ENCODE measurements at places on chromosomes 3 and 15. TPM values are rescaled to one million over a fixed set of nuclear protein-coding genes. Genes with fewer than 3 reads are reported as not detected.

NXPE3 gene
- total RNA-seq: 23.0 TPM

RTP4 gene
- 1.2 TPM for total RNA-seq

ZBED2 gene
- total RNA-seq: not detected

LRRK1 gene
- 5.3 TPM for total RNA-seq

CTXN2 gene
- total RNA-seq: 2.0 TPM

TRPM1 gene
- 0.10 TPM for total RNA-seq

CCR8 gene
- total RNA-seq: not detected

SERINC4 gene
- total RNA-seq: not detected

RPS27L gene
- 86.2 TPM for total RNA-seq

- no peak for DNase-seq
Measured at GRCh38 chr15:36958606-36959005, 141.7 kb downstream of the MEIS2 start.

DNA sequence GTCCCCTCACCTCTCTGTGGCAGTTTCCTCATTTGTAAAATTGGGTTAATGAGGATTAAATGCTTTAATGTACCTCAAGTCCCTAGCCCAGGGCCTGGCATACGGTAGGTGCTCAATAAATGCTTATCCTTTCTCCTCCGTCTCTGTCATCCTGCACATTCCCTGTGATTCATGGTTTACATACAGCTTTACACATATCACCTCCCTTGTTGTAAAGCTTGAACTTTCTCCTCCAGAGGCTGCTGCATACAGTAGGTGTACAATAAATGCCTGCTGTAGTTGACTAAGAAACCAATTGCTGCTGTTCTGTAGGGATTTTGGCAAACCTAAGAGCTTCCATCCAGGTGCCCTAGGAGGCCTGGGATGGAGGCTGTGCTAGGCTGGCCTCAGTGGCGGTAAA, 1.5 kb upstream of the CSPG4 start:
- DNase-seq: no peak

- no peak for DNase-seq
Measured at GRCh38 chr3:178706411-178706810, 170.2 kb downstream of the KCNMB2 start.

DNA sequence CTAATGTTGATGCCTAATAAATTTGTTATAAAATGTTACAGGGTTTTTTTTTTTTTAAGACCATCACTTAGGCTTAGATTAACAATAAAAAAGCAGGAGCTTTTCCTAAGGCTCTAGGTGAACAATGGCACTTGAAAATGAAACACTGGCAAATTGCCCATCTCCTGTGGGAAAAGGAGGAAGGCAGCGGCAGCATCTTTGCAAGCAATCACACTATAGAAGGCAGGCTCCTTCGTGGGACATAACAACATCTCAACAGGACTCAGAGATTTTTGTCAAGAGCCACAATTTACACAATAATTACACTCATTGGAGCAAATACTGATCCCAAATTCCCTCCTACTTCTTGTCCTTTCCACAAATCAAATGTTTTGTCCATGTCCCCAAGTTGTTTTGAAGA, 646.7 kb downstream of the ROBO2 start:
- peak; percentile 85 for DNase-seq

DNA sequence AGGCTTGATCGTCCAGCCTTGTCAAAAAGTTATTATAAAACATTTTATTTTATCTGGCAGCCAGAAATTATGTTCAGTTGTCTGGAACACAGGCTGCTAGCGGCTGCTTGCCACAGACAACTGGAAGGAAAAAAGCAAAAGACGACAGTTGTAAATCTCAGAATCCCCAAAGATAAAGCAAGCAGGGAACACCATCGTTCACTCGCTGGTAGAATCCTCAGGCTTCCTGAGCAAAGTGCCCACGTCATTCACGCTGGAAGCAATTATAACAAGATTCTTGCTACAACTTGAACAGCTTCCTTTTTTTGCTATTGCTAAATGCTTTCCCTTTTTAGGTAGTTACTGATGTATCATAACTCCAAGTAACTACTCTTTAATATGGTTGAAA, 33.6 kb downstream of the ADAMTS17 start:
- peak; percentile 50 for DNase-seq

DNA sequence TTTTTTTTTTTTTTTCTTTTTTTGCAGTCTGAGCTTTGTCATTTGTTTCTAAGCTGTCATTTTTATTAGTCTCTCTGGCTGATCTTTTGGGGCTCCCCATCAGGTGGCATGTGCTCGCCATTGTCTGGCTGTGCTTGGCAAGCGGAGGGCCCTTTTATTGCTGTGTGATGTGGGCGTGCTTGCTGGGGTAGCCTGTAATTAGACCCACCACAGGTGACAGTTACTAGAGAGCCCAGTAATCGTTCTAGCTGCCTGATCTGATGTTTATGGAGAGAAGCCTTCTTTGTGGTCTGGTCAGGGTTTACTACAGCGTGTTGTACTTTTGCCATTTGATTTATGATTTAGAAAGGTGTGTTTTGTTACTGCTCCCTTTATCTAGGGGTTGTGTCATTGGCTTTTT, 179.9 kb downstream of the MCTP2 start:
- no peak for DNase-seq

GRCh38 chr3:45623846-45624245, 29.3 kb downstream of the LIMD1 start:
- no peak for DNase-seq

GRCh38 chr3:48692551-48692950, 6.8 kb upstream of the NCKIPSD start:
- no peak for DNase-seq

- no peak for DNase-seq
Measured at GRCh38 chr3:22399566-22399965, 648.6 kb upstream of the ZNF385D start.

- DNase-seq: no peak
Measured at GRCh38 chr3:42804831-42805132, 492 bp upstream of the HIGD1A start.

DNA sequence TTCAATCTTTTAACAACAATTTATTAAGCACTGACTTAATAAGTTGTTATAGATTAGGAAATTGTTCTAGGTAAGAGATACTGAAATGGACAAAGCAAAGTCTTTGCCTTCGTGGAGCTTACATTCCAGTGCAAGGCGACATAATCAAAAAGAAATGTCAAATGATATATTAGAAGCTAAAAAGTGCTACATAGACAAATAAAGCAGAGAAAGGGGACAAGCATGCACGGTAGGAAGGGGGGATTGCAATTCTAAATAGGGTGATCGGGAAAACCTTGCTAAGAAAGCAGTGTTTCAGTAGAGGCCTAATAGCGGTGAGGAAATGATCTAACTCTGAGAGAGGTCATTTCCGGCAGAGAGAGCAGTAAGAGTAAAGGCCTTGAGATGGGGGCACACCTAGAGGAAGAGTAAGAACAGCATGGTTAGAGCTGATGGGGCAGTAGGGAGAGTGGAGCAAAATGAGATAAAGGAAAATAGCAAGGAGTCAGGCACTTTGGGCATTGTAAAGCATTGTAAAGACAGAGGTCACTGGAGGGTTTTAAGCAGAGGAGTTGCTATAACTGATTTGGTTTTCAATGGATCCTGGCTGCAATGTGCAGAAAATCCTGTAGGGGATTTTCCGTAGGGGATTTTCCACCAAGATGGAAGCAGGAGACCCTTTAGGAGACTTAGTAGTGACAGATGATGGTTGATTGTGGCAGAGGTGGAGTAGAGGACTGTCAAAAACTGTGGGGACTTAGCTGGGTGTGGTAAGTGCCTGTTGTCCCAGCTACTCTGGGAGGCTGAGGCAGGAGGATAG, 71.7 kb upstream of the CFAP20DC start:
- no peak for DNase-seq

- no peak for DNase-seq
Measured at GRCh38 chr3:61841111-61841845, 279.9 kb downstream of the PTPRG start.

DNA sequence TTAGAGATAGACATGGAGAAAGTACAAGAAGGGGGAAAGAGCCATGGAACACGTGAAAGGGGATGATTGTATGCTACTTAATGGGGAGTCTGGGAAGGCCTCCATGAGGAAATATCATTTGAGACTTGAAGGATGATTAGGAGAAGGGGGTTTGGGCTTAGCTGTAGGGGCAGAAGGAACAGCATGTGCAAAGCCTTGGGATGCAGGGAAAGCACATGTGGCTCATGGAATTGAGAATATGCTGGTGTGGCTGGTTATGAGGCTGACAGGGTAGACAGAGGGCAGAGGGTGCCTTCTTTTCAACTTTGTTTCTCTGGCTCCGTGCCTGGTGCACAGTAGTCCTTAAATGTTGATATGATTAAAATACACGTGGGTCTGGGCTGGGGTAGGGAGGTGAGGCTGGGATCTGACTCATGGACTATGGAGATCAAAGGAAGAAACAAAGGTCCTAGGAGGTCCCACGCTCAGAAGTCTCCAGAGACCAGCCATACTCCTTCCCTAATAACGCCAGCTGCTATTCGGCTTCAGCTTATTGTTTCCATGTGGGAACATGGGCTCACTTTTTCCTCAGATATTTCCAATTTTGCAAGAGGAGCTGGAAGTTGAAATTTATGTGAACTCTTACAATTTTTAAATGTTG, 1.1 kb downstream of the GTF2E1 start:
- DNase-seq: no peak

GRCh38 chr3:41710646-41711388, 251.1 kb downstream of the ULK4 start:
- no peak for DNase-seq

GRCh38 chr15:58087871-58088270, 22.4 kb upstream of the ALDH1A2 start:
- DNase-seq: no peak

Measured in spinal cord (tissue), 10 donors.